Caki2 (cell line): ENCODE measurements at places on chromosomes 16 and 17. TPM values are rescaled to one million over a fixed set of nuclear protein-coding genes. Genes with fewer than 3 reads are reported as not detected.

Gene SLFN11
- total RNA-seq: 0.03 TPM in 1 of 2 replicates, not detected in the other

Gene PMFBP1
- 1.5 and 3.4 TPM in 2 replicates for total RNA-seq

Gene GINS2
- total RNA-seq: 27.0 and 37.3 TPM in 2 replicates

Gene TAC4
- total RNA-seq: not detected in 2 replicates

- no peak for DNase-seq
Observed at GRCh38 chr17:60481604-60482003, 44.4 kb downstream of the APPBP2 start.

- no peak for DNase-seq
Observed at GRCh38 chr16:86388976-86389375, 121.4 kb upstream of the FOXF1 start.

DNA sequence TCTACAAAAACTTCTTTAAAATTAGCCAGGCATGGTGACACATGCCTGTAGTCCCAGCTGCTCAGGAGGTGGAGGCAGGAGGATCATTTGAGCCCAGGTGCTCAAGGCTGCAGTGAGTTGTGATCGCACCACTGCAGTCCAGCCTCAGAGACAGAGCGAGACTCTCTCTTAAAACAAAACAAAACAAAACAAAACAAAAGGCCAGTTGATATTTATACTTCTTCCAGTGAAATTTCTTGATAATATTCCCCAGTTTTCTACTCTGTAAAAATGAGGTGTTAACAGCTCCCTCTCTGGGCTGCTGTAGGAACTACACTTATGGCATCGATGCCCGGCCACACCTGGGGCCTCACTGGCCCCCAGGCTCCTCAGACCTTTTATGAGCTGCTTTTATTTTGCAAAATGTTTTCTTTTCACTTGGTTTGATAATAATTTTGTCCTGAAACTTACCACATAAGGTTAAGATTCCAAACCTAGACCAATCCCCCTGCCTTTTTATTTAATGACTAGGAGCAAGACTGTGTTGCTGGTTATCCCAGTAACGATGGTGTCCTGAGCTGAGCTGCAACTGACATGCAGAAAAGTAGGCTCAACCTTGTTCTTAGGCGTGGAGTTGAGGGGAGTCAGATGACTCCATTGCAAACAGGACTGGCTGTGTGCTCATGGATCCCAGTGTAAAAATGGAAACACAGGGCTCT is 17.6 kb downstream of the MAPK8IP3 start:
- DNase-seq: peak; percentile 80
